Mesendoderm (in vitro differentiated cells): ENCODE measurements at places on chromosomes 4 and X.

DNA sequence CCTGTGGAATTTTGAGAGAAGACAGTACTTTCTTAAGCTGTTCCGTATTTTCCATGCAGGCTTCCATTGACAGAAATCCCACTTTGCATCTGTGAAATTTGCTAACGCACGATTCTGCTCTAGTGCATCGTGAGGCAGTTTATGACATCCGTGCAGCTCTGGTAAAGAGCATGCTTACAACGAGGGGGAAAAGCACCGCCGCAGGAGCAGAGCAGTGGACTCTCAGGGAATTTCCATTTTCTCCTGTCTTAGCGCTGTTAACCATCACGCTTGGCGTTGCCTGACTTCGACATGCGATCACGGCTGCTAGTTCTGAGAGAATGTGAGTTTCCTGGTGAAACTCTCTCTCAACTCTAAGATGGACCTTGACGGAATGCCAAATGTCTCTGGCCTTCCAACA lies 43.9 kb downstream of the DCTD start:
- no peak for DNase-seq

DNA sequence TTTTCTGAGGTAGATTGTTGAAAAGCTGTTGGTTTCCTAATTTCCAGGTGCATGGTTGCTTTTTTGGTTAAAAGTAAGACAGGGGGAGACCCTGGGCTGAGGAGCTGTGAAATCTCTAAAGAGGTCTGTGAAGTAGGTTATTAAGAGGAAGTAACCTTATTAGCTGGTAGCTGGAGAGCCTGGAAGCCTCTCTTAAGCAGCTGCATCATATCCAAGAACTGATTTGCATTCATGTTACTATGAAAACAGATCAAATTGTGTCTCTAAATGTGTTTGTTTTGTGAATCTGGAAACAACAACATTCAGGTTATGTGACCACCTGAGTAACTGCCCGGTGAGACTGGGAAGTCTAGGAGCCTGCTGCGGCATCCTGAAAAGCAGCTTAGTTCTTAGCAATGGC lies 54.1 kb downstream of the ARHGAP10 start:
- DNase-seq, result no peak

GRCh38 chrX:129540068-129540653 lies at the start of gene OCRL:
Gene OCRL (plus strand): TSS chrX:129540259. CDS start chrX:129540440, 181 bp downstream.
- DNase-seq, result peak; percentile 75

- DNase-seq, result no peak
These were observed 145.6 kb upstream of the RBPJ start for GRCh38 chr4:26175006-26175786.

DNA sequence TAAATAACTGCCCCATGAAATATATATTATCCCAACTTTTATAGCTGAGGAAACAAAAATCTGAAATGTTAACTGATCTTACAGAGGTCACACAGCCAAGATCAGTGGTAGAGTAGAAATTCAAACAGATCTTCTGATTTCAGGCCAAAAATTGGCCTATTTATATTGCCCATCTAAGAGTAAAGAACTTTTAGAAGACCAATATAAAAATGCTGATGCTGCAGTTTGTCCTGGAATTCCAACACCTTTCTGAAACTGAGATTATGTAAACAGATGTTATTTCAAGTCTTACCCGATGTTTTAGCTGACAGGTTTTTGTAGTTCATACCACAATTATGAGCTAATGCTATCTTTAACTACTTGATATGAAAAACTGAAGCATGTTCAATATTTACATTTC lies 51.1 kb downstream of the SPANXN3 start:
- DNase-seq, result no peak

DNA sequence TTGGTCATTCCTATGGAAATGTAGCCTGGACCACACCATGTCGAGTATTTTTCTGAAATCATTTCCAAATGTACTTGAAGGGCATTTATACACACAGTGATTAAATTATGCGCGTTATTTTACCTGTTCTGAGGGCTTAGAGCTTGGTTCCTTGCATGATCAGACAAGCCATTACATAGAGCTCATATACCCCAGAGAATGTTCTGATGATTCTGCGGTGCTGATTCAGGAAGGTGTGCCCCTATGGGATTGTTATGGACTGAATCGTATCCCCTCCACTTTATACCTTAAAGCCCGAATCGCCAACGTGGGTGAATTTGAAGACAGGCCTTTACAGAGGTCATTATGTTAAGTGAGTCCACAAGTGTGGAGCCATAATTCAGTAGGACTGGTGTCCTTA lies 848.9 kb downstream of the TRIML1 start:
- DNase-seq, result no peak

- DNase-seq, result no peak
These were observed 366.8 kb downstream of the FBXW7 start for GRCh38 chr4:152168987-152169616.

GRCh38 chr4:1540601-1541375 lies 134.5 kb upstream of the NKX1-1 start:
- no peak for DNase-seq

- no peak for DNase-seq
These were observed 43.6 kb downstream of the WFS1 start for GRCh38 chr4:6313216-6313615.

DNA sequence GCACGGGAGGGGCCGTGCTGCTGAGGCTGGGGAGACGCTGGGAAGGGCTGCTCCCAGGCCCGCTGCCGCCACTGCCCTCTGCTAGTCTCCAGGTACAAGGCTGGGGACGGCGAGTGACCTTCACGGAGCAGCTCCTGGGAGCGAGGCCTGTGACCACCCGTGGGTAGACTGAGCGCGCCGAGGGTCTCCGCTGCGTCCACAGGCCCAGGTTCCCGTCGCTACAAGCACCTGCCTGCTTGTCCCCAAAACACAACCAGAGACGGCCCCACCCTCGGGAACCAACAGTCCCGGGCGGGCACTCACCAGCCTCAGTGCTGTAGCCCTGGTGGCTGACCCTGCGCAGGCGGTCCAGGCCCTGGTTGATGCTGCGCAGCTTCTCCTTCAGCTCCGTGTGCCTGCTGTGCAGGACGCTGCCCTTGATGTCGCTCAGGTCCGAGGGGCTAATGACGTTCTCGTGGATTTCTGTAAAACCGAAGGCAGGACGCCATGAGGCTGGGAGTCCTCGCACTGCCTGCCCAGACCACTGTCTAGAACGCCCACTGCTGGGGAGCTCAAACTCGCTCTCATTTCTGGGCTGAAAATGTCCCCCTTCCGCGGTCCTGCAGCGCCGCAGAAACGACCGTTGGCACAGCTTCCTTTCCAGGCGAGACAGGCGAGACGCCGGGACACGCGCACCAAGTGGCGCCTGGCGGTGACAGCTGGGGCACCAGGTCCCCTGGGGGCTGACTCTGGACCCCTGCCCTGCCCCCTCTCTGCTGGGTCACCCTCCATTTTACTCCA lies 14.3 kb downstream of the LRPAP1 start:
- no peak for DNase-seq

- DNase-seq, result no peak
These were observed 249.1 kb upstream of the INTU start for GRCh38 chr4:127383666-127384065.

- DNase-seq, result no peak
These were observed 103.0 kb upstream of the RAPGEF2 start for GRCh38 chr4:158999849-159000248.

- no peak for DNase-seq
These were observed 32.5 kb upstream of the ELF2 start for GRCh38 chr4:139209470-139210063.

DNA sequence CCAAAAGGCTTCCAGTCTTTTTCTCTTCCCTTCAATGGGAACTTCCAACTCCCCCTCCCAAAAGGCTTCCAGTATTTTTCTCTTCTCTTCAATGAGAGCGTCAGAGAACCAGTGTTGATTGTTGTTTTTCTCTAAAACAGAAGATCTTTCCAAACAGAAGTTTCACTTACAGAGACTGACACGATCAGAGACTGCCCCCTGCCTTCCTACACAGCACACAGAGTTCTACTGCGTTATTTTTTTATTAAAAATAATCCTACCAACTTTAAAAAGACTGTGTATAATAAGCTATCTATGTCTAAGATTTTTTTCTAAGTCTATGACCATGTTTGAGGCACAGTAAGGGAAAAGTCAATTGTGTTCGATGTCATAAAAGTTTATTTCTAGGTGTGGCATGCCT lies 3.5 kb upstream of the HTR2C start:
- peak; percentile 23 for DNase-seq

GRCh38 chr4:105620640-105621323 lies 68.4 kb downstream of the ARHGEF38 start:
- no peak for DNase-seq

GRCh38 chr4:81954271-81954670 lies 419.5 kb downstream of the HNRNPD start:
- DNase-seq, result peak; percentile 61

DNA sequence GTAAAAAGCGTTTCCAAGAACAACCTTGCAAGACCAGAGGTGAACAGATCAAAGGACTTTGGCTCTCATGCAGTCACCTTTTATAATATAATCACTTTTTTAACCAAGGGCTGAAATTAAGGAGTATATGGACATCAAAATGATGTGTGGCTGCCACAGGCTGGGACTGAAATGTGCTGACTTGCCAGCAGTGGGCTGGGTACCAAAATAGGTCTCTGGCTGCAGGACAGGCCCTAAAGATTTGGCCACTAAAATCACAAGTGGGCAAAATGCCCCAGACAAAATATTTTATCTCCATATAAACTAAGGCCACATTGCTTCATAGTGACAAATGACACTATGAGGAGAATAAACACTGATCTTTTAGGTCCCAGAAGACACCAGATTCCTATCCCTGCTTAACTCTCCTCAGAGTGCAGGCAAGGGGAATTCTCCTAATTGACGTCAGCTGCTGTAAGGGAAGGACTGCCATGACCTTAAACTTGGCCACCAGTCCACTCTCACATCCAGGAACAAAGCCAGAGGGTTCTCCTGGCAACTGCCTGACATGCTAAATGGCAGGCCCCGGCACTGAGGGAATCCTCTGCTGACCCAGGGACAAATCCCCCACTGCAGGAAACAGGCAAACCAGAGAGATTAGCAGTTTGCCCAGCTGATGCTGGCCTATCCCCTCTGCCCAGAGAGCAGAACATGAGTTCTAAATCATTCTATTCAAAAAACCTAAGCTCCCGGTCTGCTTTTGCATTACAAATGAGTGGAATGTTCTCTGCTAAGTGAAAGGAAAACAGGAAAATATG lies 155.8 kb downstream of the PPP3CA start:
- peak; percentile 73 for DNase-seq

DNA sequence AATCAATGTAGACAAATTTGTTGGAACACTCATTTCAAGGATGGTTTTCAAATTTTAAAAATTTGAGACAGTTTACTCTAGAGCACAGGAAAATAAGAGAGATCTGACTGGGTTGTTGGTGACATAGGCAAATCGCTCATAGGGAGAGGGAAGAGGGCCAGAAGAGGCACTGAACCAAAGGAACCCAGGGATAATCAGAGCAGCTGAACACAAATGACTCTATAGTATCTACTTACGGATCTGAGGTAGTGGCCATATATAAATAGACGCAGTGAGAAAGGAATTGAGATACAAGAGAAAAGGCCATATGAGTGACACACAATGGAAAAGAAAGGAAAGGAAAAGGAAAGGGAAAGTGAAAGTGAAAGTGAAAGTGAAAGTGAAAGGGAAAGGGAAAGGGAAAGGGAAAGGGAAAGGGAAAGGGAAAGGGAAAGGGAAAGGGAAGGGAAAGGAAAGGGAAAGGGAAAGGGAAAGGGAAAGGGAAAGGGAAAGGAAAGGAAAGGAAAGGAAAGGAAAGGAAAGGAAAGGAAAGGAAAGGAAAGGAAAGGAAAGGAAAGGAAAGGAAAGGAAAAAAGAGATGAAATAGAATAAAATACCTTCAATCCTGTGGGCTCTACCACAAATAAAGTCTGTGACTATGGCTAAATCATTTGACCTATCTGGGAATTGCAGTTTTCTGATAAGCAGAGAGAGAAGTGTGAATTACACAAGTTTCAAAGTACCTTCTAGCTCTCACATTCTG lies 759.2 kb downstream of the DMD start:
- no peak for DNase-seq

DNA sequence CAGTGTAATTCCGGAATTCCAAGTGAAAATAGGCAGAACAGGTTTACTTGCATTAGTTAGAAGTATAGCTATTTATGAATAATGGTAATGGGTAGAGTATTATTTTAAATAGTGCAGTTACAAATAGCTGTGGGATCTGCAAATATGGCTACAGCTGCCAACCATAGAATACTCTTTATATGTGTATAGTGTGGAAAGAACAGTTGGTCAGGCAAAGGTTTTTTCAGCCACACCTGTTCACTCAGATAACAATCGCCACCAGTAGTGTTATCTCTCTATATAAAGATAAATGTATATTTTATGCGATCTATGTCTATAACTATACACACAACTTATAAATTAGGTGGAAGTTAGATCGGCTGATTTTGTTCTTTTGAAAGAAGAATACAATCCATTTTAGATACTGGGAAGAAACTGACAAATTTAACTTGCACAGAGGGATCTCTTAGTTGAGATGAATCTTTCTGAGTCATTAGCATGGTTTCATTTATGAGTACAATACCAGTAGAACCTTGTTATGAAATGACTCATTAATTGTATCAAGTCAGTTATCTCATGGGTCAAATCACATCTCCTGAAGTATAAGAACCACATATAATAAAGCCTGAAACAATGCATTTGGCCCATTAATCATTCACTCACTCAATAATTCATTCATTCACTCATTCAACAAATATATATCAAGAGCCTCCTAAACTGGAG lies 100.9 kb upstream of the NR3C2 start:
- no peak for DNase-seq

DNA sequence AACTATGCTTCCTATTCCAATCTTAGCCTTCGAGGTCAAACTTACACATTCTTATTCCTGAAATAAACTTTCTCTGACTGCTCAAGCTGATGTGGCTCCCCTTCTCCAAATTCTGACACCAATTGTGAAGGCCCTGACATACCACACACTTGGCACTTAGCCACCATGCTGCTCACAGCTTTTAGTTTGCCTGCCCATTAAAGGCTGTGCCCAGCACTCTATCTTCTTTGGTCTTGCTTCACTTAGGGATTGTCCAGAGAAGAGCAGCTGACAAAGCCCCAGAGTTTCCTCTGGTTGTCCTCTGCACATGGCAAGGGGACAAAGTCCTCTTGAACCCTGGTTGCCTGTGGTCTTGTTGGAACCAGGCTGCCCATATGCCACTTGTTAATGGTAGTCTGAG lies 126.1 kb downstream of the ARHGEF9 start:
- no peak for DNase-seq

DNA sequence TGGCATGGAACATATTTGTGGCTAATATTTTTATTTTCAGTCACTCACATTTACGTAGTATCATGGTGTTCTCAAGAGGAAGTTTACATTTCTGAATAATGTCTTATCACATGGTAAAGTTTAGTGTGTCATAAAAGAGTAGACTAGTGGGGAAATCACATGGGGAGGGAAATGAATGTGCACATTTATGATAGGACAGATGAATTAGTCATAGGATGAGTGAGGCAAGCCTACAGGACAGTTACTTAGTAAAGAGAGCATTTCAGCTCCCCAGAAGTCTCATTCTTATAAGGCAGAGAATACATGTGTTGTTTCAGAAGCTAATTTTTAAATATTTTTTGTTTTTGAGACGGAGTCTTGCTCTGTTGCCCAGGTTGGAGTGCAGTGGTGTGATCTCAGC lies 6.2 kb downstream of the GK start:
- DNase-seq, result no peak

GRCh38 chr4:3867403-3868100 lies 101.4 kb downstream of the ADRA2C start:
- no peak for DNase-seq

- no peak for DNase-seq
These were observed 70.0 kb upstream of the MSX1 start for GRCh38 chr4:4789462-4789861.

- DNase-seq, result no peak
These were observed 92.5 kb downstream of the ANK2 start for GRCh38 chr4:113141901-113142346.
